ENCODE measurements at places on chromosomes 3 and 15.

DNA sequence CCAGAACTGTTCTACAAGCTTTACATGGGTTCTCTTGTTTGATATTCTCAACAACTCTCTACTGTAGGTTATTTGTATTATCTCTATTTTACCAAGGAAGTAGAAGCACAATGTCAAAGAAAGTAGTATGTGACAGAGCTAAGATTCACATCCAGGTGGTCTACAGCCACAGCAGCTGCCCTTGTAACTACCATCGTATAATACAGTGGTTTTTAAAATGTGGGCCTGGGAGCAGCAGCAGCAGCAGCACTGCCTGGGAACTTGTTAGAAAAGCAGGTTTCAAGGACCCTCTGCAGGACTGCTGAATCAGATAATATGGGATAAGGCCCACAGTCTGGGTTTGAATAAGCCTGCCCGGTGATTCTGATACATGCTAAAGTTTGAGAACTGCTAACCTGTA, 357.1 kb upstream of the SATB1 start:
- no peak for DNase-seq

- no peak for DNase-seq
These were observed 488.7 kb downstream of the AGBL1 start for GRCh38 chr15:86568378-86568777.

DNA sequence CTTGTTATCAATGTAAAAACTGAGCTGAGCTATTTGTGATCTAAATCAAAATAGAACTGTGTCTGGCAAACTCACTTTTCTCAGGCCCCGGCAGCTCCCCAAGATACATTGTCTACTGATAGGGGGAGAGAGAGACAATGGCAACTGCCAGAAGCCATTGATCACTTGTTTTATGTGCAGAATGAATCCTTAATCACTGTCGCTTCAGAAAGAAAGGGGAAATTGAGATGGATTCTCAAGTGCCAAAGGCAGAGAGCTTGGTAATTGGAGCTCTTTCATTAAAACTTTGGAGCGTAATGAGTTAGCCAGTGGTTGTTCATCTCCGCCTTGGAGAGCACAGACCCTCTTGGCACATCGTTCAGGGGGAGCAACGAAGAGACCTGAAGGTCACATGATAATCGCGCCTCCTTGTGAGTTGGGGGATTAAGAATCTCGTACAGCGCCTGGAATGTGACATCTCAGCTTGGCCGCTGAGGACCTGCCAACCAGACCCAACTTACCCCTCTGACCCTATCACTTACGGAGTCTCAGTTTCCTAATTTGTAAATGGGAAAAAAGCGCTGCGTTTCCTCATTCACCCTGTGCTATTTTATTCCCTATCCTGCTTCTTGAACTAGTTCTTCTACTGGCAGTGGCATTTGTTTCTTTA, 252.8 kb downstream of the VPS13C start:
- no peak for DNase-seq

DNA sequence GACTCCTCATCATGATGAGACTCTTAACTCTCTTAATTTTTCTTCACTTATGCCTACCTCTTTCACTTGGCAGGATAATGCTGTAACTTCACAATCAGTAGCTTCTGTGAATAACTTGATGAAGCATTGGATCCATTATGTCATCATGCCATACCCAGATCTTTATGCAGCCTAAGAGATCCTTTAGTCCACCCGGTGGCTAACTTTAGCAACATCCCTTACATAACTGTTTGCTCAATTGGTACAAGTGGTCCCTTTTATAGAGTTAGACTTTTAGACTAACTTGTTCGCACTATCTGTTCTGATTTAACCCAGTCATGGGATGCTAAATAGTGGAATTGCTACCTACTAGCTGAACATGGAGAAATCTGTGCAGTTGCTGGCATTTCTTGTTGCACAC, 184.5 kb downstream of the USP13 start:
- peak; percentile 10 for DNase-seq

DNA sequence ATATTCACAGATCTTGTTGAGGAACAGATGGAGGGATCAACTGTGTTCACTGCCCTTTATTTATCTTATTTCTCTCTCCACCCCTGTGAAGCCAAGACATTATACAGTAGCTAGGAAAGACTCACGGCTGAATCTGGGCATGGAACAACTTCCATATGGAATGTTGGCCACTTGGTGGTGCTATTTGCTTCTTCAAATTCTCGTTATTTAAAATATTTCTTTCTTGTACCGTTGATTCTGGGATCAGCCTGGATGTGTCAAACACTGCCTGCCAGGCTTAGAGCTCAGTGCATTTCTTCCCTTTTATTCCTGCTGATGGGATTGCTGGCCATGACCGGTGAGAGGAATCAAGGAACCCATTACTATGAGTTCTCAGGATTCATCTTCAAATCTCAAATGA, 17.5 kb upstream of the GASK1A start:
- peak; percentile 41 for DNase-seq

DNA sequence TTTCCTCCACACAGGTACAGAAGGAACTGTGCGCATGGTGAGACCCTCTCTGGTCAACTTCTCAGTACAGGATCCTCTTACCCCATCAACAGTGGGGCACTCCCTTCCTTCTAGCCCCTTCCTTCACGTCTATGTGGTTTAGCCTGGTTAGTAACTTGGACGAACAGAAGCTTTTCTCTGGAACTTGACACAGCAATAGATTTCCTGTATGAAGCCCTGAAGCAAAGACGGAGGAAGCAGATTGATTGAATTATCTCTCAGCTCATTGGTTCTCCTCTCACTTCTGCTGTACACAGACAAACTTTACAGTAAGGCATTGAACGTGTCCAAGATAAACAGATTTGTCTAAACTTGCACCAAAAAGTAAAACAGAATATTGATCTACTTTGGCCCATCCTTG, at the start of gene CD200R1:
TSS of gene CD200R1 (minus strand) at position 210 of the 400 bp plus-strand sequence. CDS start 246 bp downstream, outside the sequence.
- DNase-seq: no peak

GRCh38 chr3:26719134-26719533, 96.6 kb downstream of the LRRC3B start:
- no peak for DNase-seq

Measured in bronchial epithelial cell (primary cell).